Karpas-422 (cell line): ENCODE measurements at places on chromosomes 3 and 15. TPM values are rescaled to one million over a fixed set of nuclear protein-coding genes. Genes with fewer than 3 reads are reported as not detected.

- no peak overlapping the region for H3K27ac ChIP-seq
- H3K4me1 ChIP-seq = no peaks in the 10 kb centered on the region
- DNase-seq = peak; percentile 65
- no peaks in the 10 kb centered on the region for H3K27me3 ChIP-seq
Observed at GRCh38 chr3:46214751-46215352, 6.7 kb upstream of the CCR1 start.

DNA sequence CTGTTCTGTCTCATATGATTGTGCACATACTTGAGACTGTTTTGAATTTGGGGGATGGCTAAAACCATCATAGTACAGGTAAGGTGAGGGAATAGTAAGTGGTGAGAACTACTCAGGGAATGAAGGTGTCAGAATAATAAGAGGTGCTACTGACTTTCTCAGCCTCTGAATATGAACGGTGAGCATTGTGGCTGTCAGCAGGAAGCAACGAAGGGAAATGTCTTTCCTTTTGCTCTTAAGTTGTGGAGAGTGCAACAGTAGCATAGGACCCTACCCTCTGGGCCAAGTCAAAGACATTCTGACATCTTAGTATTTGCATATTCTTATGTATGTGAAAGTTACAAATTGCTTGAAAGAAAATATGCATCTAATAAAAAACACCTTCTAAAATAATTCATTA is 5.1 kb downstream of the CCR5 start:
- peaks cover 11% of the 10 kb centered on the region for H3K4me1 ChIP-seq
- H3K4me3 ChIP-seq = no peak overlapping the region
- no peak overlapping the region for H3K27ac ChIP-seq
- no peaks in the 10 kb centered on the region for H3K36me3 ChIP-seq

DNA sequence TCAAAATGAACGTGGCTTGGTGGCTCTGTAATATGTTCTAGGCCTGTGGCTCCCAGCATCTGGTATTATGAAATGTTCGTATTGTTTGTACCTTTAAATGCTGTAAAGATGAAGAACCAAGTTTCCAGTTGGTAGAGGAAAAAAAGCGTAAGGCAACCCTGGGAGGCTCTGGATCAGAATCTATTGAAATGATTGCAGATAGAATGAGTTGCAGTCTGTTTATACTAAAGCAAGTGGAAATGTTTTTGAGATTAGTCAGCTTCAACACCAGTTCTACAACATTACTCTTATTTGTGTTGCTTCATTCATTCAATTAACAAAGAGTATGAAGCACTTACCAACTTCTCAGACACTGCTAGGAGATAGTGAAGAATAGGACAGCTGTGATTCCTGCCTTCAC is 5.3 kb downstream of the ARL6IP5 start:
- H3K27me3 ChIP-seq = no peaks in the 10 kb centered on the region
- H3K36me3 ChIP-seq = no peaks in the 10 kb centered on the region
- no peak for DNase-seq
- H3K4me1 ChIP-seq = peaks cover 62% of the 10 kb centered on the region

- H3K27ac ChIP-seq = peak overlapping the region; percentile 0
- H3K4me1 ChIP-seq = peaks cover 56% of the 10 kb centered on the region
- no peaks in the 10 kb centered on the region for H3K27me3 ChIP-seq
- peak; percentile 62 for DNase-seq
- peak overlapping the region; percentile 98; the same call in 1 of the 2 replicates for H3K4me3 ChIP-seq
Observed at GRCh38 chr3:53252096-53252946, 3.5 kb downstream of the TKT start.

DNA sequence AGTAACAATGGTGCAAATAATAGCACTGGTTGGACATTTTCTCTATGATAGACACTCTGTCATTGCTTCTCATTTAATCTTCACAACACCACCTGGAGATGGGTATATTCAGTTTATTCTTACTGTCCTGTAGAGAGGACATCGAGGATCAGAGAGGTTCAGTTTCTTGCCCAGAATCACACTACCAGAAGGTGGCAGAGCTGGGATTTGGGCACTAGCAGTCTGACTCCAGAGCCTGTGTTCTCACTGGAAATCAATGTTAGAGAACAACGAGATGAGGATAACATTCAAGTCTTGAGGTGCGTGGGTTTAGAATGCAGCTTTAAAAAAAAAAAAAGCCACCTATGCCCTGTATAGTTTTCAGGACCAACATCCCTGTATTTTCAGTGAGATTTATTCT is 127.8 kb downstream of the SYNPR start:
- H3K4me3 ChIP-seq = no peak overlapping the region
- no peak for DNase-seq
- no peaks in the 10 kb centered on the region for H3K4me1 ChIP-seq
- H3K27ac ChIP-seq = no peak overlapping the region
- H3K36me3 ChIP-seq = no peaks in the 10 kb centered on the region

- H3K4me1 ChIP-seq = peaks cover 7% of the 10 kb centered on the region; the same call in 1 of the 2 replicates
- no peak for DNase-seq
- no peaks in the 10 kb centered on the region for H3K36me3 ChIP-seq
Observed at GRCh38 chr3:15520185-15520584, 1.3 kb downstream of the COLQ start.

- H3K4me3 ChIP-seq = no peak overlapping the region
- H3K27ac ChIP-seq = no peak overlapping the region
- H3K36me3 ChIP-seq = no peaks in the 10 kb centered on the region
Observed at GRCh38 chr15:39313467-39313866, 267.4 kb upstream of the THBS1 start.

- H3K36me3 ChIP-seq = peaks cover 63% of the 10 kb centered on the region
- DNase-seq = no peak
- H3K4me1 ChIP-seq = peaks cover 7% of the 10 kb centered on the region
Observed at GRCh38 chr3:124969963-124970722, 35.6 kb upstream of the MUC13 start.

- no peaks in the 10 kb centered on the region for H3K36me3 ChIP-seq
- DNase-seq = no peak
- no peaks in the 10 kb centered on the region for H3K4me1 ChIP-seq
- H3K27ac ChIP-seq = no peak overlapping the region
Observed at GRCh38 chr3:18403061-18403460, 22.1 kb downstream of the SATB1 start.

DNA sequence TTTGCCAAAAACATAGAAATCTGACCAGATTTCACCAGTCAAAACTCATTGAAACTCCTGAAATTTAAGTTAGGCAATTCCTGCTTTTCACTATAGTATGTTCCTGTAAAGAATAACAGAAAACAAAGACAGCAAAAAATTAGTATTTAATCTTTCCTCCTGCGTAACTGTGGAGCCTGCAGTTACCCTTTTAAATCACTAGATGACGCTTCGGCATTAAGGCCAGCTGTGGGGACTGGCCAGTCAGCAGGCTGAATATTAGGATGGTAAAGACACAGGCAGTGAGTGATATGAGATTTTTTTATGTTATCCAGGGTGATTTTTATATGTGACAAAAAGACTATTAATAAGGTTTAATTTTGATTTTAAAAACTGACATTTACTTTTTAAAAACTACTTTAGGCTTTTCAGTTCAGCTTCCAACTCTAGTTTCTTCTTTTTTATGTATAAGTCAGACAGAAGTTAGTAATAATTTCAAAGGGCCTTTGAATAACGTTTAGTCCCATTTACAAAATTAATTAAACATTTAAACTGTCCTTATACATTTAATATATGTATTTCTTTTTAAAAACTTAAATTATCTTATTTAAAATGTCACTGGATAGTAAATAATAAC is 165.1 kb downstream of the PPM1L start:
- H3K36me3 ChIP-seq = no peaks in the 10 kb centered on the region
- H3K27ac ChIP-seq = no peak overlapping the region
- no peaks in the 10 kb centered on the region; the same call in 1 of the 2 replicates for H3K27me3 ChIP-seq
- no peak overlapping the region for H3K4me3 ChIP-seq

DNA sequence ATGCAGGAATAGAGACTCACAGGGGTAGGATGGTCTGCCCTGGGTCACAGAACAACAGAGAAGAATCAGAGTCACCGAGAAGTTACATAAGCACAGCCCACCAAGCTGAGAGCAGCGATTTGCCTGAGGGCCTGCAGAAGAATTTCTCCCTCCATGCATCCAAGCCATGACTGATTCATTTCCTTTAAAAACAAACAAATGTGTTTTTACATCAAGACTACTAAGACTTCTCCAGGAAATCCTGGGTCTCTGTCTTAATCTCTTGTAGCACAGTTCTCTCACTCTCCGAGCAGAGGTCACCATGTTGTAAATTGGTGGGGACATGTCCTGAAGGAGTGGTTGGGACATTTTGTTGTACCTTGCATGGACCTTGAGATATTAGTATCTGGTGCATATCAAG is 159.8 kb downstream of the THSD4 start:
- H3K4me1 ChIP-seq = no peaks in the 10 kb centered on the region
- no peak overlapping the region for H3K4me3 ChIP-seq
- DNase-seq = no peak
- H3K36me3 ChIP-seq = no peaks in the 10 kb centered on the region

DNA sequence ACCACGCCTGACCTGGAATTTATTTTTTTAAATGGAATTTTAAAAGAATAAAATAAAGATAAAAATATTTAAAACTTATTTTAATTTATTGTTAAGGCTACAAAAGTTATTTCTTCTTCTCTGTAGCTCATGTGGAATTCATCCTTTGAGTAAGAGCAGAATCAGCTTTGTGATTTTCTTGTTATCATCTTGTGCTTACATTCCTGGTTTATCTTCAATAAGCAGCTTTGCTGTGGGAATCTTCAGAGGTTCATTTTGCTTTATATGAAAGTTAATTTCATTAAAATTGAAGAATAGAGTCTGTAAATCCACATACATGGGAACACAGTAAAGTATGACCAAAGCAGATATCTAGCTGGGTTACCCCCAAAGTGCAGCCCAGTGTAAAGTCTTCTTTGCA is 35.4 kb upstream of the ARL8B start:
- H3K4me3 ChIP-seq = no peak overlapping the region
- no peak overlapping the region for H3K27ac ChIP-seq
- DNase-seq = no peak
- no peaks in the 10 kb centered on the region for H3K27me3 ChIP-seq

DNA sequence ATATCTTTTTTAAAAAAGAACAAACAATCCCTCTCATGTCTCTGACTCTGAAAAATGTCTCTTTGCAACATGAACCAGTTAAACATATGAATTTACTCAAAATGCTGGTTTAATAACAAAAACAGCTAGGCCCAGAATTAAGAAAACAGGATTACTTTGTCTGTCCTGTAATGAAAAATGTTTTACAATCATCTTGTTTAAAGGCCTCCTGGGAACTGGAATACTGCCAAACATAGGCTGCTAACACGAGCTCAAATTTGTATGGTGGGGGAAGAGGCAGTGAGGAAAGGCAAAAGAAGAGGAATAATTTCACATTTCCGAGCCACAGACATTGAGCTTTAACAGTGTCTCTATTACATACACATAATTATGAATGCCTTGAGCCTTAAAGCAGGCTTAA is 61.7 kb upstream of the PPIB start:
- peak overlapping the region; percentile 37 for H3K27ac ChIP-seq
- no peak for DNase-seq
- peaks cover 23% of the 10 kb centered on the region for H3K4me1 ChIP-seq
- H3K27me3 ChIP-seq = no peaks in the 10 kb centered on the region

GRCh38 chr3:153215966-153216365 is 53.9 kb downstream of the RAP2B start:
- H3K36me3 ChIP-seq = no peaks in the 10 kb centered on the region
- DNase-seq = no peak
- no peak overlapping the region for H3K4me3 ChIP-seq
- H3K4me1 ChIP-seq = no peaks in the 10 kb centered on the region
- H3K27ac ChIP-seq = no peak overlapping the region
- H3K27me3 ChIP-seq = no peaks in the 10 kb centered on the region

DNA sequence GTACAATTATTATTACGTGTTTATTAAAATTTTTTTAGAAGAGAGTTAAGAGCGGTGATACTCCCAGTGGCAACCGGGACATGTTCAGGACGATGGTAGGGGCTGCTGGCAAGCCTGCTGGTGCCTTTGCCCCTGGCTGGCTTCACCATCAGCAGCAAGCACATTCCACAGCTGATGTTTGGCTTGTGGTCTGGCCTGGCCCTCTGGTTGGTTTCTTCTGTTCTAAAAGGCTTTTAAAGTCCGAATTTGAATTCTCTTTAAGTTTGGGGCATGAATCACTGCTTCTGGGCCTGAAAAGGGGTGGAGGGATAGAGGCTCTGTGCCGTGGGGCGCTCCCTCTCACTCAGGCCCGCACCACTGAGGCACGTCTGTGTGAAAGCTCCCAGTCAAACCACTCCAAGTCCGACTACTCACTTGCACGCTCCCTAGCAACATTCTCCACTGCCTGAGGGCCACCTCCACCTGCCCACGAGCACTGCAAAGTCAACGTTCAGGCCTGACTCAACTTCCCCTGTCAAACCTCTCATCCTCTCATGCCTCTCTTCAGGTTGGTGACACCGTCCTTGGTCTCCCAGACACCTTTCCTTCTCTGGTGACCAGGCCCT is 10.1 kb downstream of the ITGA11 start:
- DNase-seq = no peak
- H3K27ac ChIP-seq = no peak overlapping the region
- no peaks in the 10 kb centered on the region for H3K27me3 ChIP-seq
- no peaks in the 10 kb centered on the region for H3K4me1 ChIP-seq
- H3K36me3 ChIP-seq = no peaks in the 10 kb centered on the region
- no peak overlapping the region for H3K4me3 ChIP-seq

GRCh38 chr3:16254916-16255315 is 9.8 kb downstream of the DPH3 start:
- H3K27me3 ChIP-seq = no peaks in the 10 kb centered on the region
- no peak overlapping the region for H3K4me3 ChIP-seq
- H3K27ac ChIP-seq = no peak overlapping the region
- no peak for DNase-seq

- no peak for DNase-seq
- H3K4me1 ChIP-seq = no peaks in the 10 kb centered on the region
- peaks cover 10% of the 10 kb centered on the region; the same call in 1 of the 2 replicates for H3K36me3 ChIP-seq
- no peaks in the 10 kb centered on the region for H3K27me3 ChIP-seq
Observed at GRCh38 chr3:57928511-57928910, 79.7 kb upstream of the FLNB start.

DNA sequence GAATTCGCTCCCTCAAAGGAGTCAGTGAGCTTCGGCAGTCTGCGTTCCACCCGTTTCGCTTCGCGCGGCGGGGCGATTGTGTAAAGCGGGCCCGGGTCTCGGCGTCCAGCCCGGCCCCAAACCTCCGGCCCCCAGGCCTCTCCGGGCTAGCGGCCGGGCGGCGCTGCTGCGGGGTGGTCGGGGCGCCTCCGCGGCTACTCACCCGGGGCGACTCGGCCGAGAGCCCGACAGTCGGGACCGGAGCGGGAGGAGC is 412 bp downstream of the CHDH start:
- no peaks in the 10 kb centered on the region for H3K36me3 ChIP-seq
- H3K27ac ChIP-seq = no peak overlapping the region
- H3K4me3 ChIP-seq = no peak overlapping the region
- H3K27me3 ChIP-seq = no peaks in the 10 kb centered on the region
- DNase-seq = no peak
- H3K4me1 ChIP-seq = no peaks in the 10 kb centered on the region

Gene IGSF11
- total RNA-seq = not detected in 2 replicates

Gene ABI3BP
- total RNA-seq = not detected in 2 replicates

Gene PPP1R14D
- total RNA-seq = not detected in 2 replicates

Gene VGLL3
- not detected in 2 replicates for total RNA-seq

Gene GOLGA8G
- total RNA-seq = not detected in 2 replicates

Gene FRMD5
- total RNA-seq = not detected in 2 replicates
